ENCODE measurements at places on chromosomes 2 and 18. TPM values are rescaled to one million over a fixed set of nuclear protein-coding genes. Genes with fewer than 3 reads are reported as not detected.

DNA sequence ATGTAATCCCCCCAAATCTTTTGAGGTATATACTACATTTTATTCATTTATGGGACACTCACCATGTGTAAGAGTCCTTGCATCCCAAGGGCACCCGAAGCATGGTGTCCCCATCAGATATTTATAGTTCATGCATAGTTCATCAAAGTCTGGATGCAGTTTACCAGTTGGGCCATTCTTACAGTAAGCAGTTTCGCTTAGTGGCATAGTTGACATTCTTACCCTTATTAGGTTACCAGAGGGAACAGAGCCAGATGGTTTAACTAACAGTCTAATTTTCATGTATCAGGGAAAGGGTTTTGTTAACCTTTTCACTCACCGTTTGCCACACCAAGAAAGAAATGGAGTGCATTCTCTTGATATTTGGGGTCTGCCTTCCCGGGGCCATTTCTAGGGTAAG is 7.1 kb downstream of the ZNF407 start:
- DNase-seq = no peak

DNA sequence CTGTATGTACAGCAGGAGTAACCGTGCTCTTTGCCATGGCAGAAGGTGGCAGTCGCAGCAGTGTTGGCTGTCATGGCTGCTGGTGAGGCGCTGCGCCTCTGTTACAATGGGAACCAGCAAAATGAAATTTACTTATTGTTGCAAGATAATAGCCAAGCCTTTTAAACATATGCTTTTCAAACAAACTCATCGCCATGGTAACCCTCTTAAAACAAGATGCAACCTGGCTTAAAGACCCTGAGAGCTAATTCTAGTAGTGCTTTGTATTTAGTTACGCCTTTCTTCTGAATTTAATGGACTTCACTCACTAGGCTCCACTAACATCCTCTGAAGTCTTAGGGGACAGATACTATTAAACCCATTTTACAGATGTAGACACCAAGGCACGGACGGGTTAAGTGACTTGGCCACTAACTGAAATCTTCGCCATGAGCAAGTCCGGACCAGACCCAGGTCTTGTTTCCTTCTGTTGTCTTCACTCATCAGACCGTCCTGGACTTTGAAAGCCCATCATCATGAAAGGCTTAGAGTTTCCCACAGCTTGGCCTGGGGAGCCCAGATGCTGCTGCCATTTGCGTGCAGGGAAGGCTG is 111.6 kb upstream of the ODC1 start:
- DNase-seq = no peak

DNA sequence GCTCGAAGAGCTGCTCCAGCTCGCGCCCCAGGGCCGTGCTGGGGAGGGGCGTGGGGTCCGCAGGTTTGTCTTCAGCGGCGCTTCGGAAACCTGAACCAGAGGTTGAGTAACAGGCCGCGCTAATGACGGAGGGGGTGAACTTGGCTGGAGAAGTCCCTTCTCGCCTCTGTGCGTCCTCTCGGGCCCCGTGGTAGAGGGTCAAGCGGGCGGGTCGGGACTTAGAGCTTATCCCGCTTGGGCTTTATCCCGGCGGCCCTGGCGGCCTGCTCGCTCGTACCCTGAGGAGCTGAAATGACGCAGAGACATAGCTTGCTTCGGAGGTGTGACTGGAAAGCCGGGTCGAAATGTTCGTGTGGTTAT is 479 bp downstream of the RNMT start:
- no peak for DNase-seq

DNA sequence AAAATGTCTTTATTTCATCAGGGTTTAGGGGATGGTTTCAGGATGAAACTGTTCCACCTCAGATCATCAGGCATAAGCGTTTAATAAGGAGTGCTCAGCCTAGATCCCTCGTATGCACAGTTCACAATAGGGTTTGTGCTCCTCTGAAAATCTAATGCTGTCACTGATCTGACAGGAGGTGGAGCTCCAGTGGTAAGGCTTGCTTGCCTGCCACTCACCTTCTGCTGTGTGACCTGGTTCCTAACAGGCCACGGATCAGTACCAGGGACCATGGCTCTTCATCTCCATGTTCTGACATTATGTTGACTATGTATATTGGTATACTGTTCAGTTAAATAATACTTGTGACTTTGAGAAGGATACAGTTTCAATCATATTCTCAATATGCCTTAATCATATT is 41.6 kb downstream of the PPIG start:
- no peak for DNase-seq

- DNase-seq = no peak
Observed at GRCh38 chr2:156332284-156332533, 312 bp downstream of the NR4A2 start.

DNA sequence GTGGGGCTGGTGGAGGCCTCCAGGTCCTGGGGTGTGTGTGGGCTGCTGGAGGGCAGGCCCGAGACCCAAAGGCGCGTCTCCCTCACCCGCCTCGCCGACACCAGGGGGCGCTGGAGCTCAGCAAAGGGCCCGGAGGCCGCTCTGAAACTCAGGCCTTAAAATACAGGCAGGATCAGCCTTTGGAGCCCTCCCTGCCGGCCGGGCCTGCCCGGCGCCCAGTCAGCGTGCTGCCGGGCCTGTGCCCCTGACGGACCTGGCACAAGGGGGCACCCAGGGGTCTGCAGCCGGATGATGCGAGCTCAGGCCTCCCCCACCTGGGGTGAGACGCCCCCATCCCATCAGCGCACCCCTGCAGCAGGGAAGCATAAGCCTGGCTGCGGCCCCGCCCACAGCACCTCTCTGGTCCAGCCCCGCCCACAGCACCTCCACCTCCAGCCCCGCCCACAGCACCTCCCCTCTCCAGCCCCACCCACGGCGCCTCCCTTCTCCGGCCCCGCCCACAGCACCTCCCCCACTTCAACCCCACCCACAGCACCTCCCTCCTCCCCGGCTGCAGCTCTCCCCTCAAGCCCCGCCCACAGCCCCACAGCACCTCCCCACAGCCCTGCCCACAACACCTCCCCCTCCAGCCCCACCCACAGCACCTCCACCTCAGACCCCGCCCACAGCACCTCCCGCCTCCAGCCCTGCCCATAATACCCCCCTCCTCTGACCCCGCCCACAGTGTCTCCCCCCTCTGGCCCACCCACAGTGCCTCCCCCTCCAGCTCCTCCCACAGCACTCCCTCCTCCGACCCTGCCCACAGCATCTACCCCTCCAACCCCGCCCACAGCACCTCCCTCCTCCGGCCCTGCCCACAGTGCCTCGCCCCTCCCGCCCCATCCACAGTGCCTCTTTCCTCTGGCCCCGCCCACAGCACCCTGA is 92.8 kb upstream of the OTOS start:
- no peak for DNase-seq

GRCh38 chr18:36519358-36519757 is 221.8 kb downstream of the FHOD3 start:
- no peak for DNase-seq

DNA sequence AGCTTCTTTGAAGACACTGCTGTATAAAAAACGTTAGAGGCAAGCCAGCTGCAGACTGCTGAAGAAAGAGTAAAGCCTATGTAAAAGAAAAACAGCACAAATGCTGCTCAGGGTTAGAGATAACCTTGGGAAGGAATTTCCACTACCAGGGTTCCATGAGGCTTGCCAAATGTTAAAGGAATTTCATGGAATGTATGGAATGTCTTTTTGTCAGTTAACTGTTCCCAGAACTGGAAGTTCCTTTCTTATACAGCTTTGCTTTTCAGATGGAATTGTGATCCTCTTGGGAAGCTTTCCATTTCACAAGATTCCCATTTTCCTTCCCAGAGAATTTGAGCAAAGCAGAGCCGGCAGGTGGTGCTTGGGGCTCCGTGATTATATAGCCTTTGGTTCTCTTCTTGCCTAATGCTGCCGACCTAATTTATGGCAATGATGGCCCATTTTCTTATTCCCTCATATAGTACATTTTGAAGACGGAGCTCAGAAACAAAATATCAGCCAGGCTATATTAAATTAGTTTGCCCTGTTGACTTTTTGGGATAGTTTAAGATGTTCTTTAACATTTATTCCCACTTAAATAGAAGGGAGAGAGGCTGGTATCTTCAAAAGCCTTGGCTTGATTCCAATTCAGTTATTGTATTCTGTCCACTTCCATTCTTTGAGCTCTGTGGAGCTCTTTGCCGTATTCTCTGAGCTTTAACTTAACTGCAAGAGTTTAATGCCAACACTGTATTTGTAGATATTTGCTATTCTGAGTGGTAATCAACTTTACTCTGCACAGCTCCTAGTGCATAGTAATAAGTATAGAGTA is 162.3 kb downstream of the PHLPP1 start:
- no peak for DNase-seq

DNA sequence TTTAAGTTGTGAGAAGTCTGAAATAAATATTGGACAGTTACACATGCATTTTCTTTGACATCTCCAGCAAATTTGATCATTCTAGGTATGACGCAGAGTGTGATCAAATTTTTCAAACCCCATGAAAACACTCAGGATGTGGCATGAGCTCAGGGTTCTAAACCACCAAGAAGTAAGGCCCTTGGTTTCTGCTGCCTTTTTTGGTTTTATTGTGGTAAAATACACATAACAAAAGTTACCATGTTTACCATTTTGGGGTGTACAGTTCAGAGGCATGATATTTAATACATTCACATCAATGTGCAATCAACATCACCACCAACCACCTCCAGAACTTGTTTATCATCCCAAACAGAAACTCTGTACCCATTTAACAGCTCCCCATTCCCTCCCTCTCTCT is 64.3 kb upstream of the TTN start:
- no peak for DNase-seq

DNA sequence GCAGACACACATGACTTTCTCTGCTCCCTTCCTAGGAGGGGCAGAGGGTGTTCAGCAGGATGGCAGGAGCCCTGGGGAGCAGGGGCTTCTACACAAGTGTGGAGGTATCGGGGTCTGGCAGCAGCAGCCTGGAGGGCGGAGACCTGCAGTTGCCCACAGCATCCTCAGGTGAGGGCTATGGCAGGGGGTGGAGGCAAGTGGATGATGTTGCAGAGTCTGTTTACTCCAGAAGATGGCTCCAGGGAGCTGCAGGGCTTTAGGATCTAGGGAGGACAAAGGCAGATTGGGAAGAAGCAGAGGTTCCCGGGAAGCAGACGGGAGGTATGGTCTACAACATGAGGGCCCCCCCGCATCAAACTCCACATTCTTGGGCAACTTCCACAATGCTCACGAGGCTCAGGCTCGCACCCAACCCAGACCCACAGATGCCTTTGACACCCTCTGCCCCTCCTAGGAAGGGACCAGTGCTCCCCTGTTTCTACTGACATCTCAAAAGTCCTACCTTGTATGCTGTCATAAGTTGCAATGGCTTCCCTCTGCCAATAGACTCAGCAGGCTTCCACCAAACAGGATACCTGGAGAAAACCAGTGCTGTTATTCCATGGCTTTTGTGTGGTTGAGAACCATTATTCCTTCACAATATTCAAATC is 12.0 kb upstream of the ATP6V1C2 start:
- no peak for DNase-seq

DNA sequence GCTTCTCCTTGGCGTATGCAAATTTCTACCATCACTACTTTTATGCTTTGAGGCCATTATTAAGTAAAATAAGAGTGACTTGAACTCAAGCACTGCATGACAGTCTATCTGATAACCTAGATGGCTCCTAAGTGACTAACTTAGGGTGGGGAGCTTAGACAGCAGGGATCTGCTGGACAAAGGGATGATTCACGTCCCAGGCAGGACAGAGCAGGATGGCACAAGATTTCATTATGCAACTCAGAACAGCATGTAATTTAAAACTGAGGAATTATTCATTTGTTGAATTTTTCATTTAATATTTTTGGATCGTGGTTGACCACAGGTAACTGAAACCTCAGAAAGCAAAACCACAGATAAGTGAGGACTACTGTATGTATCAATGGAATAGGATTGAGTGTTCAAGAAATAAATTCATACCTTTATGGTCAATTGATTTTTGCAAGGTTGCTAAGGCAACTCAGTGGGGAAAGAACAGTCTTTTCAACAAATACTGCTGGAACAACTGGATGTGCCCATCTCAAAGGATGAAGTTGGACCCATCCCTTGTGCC is 115.3 kb downstream of the MBD2 start:
- DNase-seq = no peak

- no peak for DNase-seq
Observed at GRCh38 chr2:195759877-195760276, 102.9 kb downstream of the SLC39A10 start.

GRCh38 chr18:4004183-4004829 is 450.8 kb downstream of the DLGAP1 start:
- no peak for DNase-seq

DNA sequence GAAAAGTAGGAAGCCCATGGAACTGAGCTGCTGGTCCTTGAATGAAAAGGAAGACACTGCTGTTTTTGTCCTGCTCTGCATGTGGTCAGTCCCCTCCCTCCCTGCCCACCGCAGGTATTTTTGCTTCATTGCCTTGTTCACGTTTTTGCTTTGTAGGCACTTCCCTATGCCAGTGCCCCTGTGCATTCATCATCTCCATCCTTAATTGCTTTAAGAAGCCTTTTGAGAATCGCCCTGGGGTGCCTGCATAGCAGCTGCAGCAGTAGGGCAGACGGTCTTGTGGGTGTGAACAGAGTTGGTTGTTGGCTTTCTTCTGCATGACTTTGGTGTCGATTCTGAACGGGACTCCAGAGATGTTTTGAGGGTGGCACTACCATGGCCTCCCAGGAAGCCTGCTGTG is 97.0 kb downstream of the CABLES1 start:
- no peak for DNase-seq

DNA sequence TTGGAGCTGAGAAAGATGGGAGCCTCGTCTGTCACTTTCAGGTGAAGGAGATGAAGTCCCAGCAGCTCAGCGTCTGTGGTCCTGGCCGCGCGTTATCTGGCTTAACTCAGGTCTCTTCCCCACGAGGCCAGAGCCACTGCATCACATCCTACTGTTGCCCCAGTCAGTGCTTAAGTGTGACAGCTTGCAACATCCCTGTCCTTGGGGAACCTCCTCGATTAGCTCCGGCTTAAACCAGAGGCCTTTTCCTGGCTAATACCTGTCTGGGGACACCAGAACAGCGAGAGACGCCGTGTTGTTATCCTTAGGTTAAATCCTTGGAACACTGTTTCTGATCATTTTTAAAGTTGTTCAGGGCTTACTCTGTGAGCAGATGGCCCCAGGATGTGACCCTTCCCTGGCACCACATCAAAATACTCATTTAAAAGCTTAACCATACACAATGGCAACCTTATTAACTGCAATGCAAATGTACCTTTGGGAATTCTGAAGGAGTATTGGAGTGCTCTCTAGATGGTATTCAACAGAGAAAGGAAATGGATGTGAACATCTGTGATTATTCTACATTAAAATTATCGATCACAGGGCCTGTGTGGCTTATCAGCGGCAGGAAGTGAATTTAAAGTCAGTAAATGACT is 61.2 kb upstream of the SPP2 start:
- no peak for DNase-seq

The CNGA3 gene
- total RNA-seq = 0.85 TPM

The DLX1 gene
- 0.21 TPM for total RNA-seq

The CCDC102B gene
- 114 TPM for total RNA-seq

The AKAIN1 gene
- not detected for total RNA-seq

The MYO1B gene
- 138 TPM for total RNA-seq

The SH3RF3 gene
- total RNA-seq = 3.6 TPM

The KIF1A gene
- total RNA-seq = 5.2 TPM

The MERTK gene
- 17.6 TPM for total RNA-seq

The SNTG2 gene
- total RNA-seq = 0.69 TPM

The MOGAT1 gene
- total RNA-seq = not detected

The KCNK3 gene
- 4.7 TPM for total RNA-seq

The FBXO36 gene
- 3.2 TPM for total RNA-seq
